Pancreas (tissue), 10 donors: ENCODE measurements at places on chromosomes 12 and 14. TPM values are rescaled to one million over a fixed set of nuclear protein-coding genes. Genes with fewer than 3 reads are reported as not detected.
A peak's percentile ranks its signal among the peaks of the same experiment; 100 is the strongest.

TEDC1 gene
- total RNA-seq = 2.0 TPM

GRCh38 chr14:99889268-99889667, 96.1 kb downstream of the EML1 start:
- no peak for DNase-seq

DNA sequence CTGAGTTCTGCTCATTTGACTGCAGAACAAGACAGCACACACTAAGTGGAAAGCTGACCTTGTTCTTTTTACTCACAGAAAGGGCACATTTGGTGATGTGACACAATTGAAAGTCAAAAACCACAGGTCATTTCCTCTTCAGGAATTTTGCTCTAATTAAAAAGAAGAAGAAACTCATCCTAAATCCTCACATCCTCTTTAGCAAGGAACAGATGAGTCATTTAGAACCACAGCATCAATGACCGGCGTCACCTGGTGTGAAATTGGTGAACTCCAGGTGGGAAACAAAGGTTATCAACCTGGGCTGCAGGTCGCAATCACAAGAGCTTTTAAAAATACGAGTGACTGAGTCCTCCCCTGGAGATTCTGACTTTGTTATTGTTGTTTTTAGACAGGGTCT, 2.9 kb upstream of the RNU6-8 start:
- DNase-seq = no peak

HSP90B1 gene
- 410 TPM for total RNA-seq

DNA sequence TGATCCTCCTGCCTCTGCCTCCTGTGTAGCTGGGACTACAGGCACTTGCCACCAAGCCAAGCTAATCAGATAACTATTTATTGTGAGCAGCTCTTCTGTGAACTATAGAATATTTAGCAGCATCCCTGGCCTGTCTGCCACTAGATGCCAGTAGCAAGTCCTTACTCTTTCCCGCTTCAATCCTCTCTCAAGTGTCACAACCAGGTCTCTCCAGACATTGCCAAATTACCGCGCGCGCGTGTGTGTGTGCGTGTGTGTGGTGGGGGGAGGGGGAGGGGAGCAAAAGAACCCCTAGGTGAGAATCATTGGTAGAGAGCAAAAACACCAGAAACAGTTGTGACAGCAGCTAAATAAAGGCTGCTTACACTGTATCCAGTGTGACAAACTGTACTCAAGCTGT, 49.9 kb downstream of the PPP2R5E start:
- no peak for DNase-seq

DNA sequence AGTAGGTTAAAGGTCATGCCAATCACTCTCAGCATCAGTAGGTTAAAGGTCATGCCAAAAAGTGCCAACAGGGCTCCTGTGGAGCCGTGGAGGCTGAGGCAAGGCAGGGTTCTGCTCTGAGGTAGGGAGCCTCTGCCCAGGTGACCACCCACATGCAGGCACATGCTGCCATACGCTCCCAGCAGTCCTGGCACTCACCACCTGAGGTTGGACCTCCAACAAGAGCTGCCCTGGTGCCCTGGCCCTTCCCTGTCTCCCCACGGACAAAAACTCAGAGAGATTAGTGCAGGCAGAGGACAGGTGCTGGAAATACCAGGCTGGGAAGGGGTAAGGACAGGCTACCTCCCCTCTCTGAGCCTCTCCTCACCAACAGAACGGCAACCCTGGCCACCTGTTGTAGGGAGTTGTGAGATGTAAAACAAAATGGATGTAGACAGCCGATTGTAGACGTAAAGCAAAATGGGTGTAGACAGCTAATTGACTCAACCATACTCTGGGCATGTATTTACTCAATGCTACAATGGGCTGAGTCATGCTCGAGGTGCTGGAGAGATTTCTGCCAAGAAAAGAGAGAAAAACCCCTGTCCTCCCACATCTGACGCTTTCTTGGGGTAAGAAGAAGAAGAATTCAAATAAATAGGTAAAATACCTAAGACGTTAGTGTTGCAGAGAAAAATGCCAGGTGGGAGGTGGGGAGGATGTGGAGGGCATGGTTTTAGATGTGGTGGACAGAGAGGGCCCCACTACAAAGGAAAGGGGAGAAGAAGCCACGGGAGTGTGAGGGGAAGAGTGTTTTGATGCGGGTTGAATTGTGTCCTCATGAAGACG, 32.4 kb downstream of the LTBP2 start:
- DNase-seq = no peak

CCT2 gene
- total RNA-seq = 66.9 TPM

GRCh38 chr12:74598819-74599218, 61.2 kb downstream of the ATXN7L3B start:
- no peak for DNase-seq

- DNase-seq = no peak
These were observed 33.5 kb downstream of the DYRK2 start for GRCh38 chr12:67681941-67682620.

DNA sequence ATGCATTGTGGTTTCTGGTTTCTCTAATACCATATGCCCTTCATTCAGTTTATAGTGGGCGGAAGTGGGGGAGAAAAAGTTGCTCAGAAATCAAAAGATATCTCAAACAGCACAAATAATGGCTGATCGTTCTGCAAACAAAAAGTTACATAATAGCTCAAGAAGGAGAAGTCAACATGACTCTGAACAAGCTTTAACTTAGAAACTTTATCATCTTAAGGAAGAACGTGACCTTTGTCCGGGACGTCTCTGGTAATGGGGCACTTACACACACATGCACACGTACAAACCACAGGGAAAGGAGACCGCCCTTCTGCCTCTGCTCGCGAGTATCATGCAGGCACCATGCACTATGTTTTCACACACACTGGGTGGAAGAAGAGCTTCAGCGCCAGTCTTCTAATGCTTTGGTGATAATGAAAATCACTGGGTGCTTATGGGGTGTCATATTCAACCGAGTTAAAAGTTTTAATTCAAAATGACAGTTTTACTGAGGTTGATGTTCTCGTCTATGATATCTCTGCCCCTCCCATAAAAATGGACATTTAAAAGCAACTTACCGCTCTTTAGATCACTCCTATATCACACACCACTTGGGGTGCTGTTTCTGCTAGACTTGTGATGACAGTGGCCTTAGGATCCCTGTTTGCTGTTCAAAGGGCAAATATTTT, 4.7 kb downstream of the FOS start:
- DNase-seq = no peak

GRCh38 chr14:63603749-63604277, 37.9 kb downstream of the WDR89 start:
- no peak for DNase-seq

LGALS3 gene
- 53.5 TPM for total RNA-seq

DNA sequence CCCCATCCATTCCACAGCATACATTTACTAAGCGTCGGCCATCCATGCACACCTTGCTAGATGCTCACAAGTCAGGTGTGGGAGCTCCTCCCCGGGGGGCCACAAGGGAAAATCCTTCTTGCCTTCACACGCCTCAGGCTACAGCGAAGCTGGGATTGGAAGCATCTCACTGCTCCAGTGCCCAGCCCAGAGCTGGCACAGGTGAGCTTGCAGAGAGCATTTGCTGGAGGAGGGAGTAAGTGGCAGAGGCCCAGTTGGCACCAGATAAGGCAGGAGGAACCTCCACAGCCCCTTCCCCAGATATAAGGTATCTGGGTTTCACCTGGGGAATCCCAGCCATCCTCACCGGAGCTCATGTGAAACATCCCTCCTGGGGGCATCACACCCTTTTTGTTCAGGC, 1.8 kb downstream of the TRPV4 start:
- DNase-seq = no peak

CCDC177 gene
- total RNA-seq = not detected

DNA sequence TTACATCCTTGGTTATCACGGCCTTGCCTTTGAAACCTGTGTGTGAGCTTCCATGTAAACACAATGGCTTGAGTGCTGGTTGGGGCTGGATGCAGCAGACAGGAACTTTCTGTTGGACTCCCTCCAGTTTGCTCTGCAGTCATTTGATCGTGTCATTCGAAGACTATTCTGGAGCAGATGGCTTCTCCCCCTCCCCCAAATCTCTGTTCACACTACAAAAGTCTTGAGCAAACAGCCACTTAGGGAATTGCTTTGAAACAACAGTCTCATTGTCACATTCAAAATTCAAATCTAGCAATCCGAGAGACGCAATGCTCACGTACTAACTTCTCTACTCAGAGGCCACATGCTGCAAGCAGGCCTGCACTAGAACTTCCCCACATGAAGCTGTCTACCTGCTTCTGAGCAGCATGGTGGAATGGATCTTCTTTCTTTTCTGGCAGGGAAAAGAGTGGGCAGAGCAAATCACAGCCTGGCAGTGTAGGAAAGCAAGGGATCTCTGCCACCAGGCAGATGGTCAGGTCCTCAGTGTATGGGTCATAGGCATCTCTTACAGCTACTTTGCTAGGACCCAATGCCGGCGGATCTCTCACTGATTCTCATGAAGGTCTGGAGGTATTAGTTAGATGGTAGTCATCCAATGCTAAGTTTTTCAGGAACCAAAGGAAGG, 214.2 kb downstream of the PPM1H start:
- DNase-seq = no peak

DNA sequence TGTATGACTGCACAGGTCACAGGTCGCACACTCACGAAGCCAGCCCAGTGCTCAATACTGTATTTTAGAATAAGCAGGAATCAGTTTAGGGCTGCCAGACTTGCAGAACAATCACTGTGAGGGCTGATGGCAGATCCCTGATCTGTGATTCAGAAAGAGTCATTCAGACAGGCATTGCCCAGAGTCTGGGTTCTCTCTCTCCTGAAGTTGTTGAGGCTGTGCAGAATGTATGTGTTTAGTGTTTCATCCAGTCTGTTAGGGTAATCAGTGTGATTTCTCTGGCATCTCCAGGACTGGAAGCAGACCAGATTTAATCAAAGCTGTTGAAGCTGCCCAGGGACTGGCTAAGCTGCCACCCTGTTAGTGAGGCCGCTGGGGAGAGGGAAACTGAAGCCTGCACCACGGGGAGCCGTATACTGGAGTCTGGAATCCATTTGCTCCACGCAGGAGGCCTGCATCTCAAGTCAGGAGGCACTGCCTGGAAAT, 69.3 kb downstream of the ETV6 start:
- no peak for DNase-seq

- DNase-seq = peak; percentile 38
These were observed 8.1 kb downstream of the PTPN6 start for GRCh38 chr12:6959058-6959804.

KLRC1 gene
- 0.43 TPM for total RNA-seq

- no peak for DNase-seq
These were observed 1590.5 kb upstream of the TMEM132C start for GRCh38 chr12:126676434-126676833.

DNA sequence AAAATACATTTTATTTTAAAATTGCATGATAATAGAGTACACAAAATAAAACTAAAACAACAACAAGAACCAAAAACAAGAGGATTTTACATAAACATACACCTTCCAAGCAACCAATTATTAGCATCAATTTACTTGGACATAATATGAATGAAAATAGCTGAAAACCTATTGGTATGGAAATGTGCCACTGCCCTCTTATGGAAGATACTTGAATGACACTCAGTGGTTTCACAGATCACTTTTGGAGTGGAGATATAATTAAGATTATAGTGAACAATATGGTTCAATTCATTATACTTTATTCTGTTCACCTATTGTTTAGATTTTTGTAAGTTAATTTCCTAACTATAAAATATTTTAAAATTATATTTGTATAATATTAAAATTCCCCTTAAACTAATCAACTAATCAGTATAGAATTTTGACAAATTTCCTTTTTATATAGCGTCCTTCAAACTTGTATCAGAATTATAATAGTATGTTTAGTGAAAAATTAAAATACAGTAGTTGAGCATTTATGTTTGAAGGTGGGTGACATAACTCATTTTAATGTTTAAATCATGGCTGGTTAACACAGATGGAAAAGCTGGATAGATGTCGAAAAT, 70.1 kb downstream of the SLC6A15 start:
- no peak for DNase-seq

- DNase-seq = peak; percentile 78
These were observed at the start of gene SVOP for GRCh38 chr12:109020796-109021380. Gene SVOP (minus strand): TSS chr12:109021068. CDS start chr12:109020868, 200 bp downstream.

CEP290 gene
- 5.0 TPM for total RNA-seq

DNA sequence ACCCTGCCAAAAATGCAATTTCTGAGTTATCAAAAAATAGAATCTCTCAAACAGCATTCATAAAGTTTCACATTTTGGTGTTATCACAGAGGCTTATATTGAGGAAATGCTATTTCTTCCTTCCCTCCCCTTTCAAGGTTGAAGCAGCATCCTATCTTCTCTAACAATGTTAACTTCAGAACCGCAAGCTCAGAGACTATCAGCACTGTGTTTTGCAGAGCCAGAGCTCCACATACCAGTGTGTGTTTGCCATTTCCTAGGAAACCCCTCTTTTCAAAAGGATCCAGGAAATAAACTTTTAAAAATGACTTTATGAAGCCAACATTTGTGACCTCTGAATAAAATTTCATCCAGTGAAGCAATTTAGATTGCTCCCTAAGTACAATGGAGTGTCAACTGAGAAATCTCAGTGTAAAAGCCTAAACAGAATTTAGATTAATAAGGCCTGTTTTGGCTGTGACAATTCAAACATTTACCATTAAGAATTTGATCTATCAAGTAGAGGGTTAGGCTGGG, 332.6 kb downstream of the NOVA1 start:
- DNase-seq = no peak

DNA sequence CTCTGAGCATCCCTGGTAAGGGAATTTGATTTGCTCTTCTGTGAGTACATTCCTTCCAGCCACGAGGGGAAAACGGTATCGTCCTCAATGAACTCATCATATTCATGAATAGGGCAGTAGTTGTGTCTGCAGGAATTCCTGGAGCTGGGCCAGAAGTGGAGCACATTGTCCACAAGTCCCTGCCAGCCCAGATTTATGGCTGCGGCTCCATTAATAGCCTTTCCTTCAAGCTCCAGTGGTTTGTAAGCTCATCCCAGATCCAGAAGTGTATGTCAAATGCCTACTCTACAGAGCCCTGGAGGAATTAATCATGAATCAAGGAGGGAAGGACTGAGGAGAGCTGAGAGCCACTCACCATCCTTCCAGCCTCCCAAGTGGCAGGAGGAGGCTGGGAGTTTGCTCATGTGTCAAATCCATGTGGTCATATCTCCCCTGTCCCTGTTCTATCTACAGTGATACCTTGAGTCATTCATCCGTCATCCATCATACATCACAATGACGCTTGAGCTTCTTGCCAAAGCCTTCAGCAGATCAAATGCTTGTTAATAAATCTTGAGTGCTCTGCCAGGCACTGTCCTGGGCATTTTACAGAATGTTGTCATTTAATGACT, 65.5 kb downstream of the SVOP start:
- no peak for DNase-seq

GRCh38 chr12:114936148-114937079, 252.4 kb upstream of the TBX3 start:
- no peak for DNase-seq

AEBP2 gene
- 18.6 TPM for total RNA-seq

DNA sequence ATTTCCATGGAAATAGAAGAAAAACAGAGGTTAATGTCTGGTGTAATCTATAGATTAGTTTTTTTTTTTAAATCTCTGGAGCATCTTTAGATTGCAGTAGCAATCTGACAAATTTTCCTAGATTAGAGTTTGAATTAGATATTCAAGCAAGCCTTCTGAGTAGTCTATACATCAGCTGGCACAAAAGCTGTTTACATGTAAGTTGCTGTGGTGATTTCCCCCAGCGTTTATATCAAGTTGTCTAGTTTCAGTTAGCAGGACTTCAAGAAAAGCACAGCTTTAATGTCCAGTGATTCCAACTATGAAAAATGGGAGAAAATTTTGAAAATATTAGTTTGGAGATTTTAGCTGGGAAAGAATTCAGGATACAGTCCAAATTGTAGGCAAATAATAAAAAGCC, 605.0 kb upstream of the USP15 start:
- no peak for DNase-seq
